ENCODE measurements at places on chromosomes 16 and 17.

GRCh38 chr16:54946909-54947308, 16.2 kb downstream of the IRX5 start:
- DNase-seq = no peak

DNA sequence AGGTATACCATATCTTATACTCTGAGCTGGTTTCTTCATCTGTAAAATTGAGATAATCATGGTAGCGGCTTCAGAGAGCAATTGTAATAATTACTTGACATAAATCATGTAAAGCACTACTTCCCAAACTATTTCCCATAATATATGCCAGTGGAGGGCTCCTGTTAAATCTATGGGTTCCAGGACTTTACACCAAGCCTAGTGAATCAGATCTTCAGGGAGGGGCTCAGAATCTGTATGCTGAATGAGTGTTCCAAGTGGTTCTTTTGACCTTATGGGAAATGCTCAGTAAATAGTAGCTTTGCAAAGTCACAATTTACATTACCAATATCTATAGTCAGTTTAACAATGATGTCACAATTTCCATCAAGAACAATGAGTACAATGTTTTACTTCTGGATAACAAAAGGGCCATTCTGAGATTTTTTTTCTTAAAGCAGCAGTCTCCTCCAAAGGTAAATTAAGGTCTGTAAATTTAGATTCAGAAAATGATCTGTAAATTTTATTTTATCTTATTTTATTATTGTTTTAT, 50.9 kb upstream of the NLK start:
- no peak for DNase-seq

- peak; percentile 70 for DNase-seq
These were observed 1.4 kb upstream of the SLC22A31 start for GRCh38 chr16:89201439-89202377.

- no peak for DNase-seq
These were observed 32.8 kb downstream of the SCNN1B start for GRCh38 chr16:23334950-23335349.

DNA sequence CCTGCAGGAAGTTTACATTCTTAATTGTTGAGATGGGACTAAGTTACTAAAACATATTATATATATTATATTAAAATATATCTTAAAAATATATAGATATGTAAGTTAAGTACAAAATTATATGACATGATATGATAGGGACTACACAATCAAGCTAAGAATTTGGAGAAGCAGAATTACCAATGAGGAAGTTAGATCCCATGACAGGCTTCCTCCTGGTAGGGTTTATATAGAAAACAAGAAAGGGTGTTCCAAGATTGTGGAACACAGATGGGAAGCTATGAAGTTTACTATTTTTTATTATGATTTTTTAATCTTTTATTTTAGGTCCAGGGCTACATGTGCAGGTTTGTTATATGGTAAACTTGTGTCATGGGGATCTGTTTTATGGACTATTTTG, 260.8 kb upstream of the ZFHX3 start:
- no peak for DNase-seq

DNA sequence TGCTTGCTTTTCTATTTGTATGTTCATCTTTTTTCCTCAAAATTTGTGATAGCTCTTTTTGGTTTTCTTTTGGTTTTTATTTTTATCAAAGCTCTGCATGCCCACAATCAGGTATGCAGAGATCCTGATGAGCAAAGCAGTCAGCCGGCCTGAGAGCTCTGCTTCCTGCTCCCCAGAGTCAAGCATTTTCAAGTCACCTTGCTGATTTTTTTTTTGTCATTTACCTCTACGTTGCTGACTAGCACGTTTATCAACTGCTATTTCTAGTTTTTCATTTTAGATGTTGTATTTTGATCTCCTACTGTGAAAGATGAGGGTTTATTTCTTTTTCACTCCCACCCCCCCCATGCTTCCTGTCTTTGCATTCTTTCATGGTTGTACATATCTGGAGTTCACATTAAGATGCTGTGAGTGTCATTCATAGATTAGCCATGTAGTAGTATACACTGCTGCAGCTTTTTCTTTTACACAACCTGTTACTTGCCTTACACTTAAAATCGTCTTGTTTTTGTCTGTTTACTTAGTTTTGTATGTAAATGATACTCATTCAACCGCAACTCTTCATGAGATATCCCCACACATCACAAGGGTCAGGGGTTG, 196.2 kb downstream of the LGALS9B start:
- no peak for DNase-seq

GRCh38 chr17:75096082-75096625, 8.4 kb downstream of the SLC16A5 start:
- DNase-seq = no peak

GRCh38 chr17:34817252-34818035, 143.8 kb downstream of the CCT6B start:
- DNase-seq = no peak

DNA sequence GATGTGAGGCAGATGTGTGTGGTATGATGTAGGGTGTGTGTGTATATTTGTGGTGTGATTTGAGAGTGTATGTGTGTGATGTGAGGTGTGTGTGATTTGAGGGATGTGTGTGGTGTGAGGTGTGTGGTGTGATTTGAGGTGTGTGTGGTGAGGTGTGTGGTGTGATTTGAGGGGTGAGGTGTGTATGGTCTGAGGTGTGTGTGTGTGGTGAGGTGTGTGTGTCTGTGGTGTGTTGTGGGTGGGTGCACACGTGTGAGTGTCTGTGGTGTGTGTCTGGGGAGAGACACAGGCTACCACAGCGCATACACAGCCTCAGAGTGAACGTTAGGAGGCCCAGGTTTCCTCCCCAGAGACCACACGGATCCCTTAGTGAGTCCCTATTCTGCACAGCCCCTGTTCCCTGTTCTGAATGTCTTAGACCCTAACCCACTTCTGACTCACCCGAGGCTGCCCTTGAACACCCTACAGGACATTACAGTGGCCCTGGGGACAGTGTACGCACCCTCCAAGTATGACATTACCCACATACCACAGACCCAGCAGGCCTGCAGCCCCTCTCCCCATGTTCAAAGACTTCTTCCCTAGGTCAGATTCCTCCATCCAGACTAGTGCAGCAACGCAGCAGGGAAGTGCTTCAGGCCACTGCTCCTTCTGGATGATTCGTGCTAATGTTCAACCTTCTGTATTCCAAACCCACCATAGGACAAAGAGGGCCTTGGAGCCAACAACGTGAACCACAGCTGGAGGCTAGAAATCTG, 3.5 kb upstream of the RAB37 start:
- no peak for DNase-seq

GRCh38 chr17:40283662-40284061, 4.0 kb upstream of the CDC6 start:
- DNase-seq = peak; percentile 77

DNA sequence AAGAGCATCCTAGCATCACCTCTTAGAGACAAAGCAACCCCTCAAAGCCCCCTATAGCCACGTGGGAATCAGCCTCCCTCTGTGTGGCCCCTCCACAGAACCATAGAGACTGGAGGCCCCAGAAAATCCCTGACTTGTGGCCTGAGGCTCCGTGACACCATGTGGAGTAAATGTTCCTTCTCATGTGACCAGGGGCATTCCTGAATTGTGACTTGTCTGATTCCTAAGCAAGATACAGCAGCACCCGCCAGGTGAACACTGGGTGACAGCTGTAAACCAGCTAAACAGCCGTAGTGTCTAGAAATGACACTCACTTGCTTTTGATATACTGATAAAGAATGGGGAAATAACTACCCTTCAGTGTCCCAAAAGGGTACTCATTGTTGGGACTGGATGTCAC, 79.0 kb downstream of the DYNLRB2 start:
- DNase-seq = no peak

Data from cardiac muscle cell (in vitro differentiated cells and primary cell).